ENCODE measurements at places on chromosomes 16 and 17.

DNA sequence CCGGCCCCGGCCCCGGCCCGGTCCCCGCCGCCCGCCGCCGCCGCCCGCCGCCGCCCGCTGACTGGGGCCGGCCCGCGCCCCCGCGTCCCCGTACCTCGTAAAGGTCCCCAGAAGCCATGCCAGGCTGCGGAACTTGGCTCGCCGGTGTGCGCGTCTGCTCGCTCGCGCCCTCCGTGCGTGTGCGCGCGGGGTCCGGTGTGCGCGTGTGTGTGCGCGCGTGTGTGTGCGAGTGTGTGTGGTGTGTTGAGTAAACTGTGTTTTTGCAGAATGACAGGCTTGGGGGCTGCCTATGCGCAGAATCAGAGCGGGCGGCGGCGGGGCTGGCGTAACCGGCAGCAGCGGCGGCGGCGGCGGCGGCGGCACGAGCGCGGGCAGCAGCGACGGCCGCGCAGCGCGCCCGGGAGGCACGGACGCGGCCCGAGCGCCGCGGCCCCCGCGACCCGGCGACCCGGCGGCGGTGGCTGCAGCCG lies 307 bp downstream of the CDYL2 start:
- peak; percentile 66 for DNase-seq

GRCh38 chr17:65690626-65691310 lies 129.3 kb upstream of the AXIN2 start:
- peak; percentile 3 for DNase-seq

DNA sequence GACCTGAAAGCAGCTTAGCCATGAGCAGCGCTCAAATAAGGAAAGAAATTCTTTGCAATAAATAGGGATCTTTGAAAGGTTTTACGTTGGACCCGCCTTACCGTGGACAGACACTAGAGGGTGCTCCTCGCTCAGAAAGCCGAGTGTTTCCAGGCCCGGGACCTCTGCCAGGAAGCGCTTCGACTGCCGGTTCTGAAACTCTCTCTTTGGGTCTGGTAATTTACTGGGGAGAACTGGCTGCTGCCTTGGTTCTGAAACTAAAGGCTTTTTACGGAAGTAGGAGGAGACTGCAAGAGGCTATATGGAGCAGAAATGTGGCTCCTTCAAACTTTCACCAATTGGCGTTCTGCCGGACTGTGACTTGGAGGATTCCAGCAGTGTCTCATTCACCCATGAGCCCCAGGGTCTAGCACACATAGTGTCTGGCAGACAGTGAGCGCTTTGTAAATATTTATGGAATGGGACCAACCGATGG lies 45.6 kb upstream of the HOXB9 start:
- peak; percentile 54 for DNase-seq

DNA sequence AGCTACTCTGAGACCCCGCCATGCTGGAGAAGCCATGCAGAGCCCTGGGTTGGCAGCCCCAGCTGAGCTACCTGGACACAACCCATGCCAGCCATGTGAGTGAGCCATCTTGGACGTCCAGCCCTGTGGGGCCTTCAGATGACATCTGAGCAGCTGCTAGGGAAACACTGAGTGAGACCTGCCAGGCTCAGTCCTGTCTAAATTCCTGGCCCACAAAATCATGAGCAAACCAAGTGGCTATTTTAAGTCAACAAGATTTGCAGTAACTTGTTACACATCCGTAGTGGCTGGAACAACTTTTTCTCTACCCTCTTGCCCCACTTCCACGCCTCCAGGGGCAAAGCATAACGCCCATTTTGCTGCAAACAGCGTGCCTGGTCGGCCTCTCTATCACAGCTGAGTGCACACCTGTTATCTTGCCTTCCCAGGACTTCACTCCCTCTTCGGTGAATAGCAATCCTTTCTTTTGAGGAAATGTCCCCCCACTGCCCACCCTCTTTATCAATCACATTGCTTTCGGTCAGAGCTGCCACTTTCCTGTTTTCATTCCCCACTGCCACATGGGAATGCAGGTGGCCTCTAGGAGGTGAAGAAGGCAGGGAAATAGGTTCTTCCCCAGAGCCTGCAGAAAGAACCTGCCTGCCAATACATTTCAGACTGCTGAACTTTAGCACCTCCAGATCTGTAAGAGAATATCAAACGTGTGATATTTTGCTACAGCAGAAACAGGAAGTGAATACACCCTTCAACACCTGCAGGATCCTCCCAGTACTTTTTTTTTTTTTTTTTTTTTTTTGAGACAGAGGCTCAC lies 7.4 kb upstream of the SCIMP start:
- no peak for DNase-seq

Measured in activated naive CD8-positive, alpha-beta T cell treated with anti-CD3 and anti-CD28 coated beads for 36 hours (primary cell).